Activated T-cell treated with anti-CD3 and anti-CD28 coated beads, Interleukin-2, amount 50 U/mL, for 72 hours (primary cell): ENCODE measurements at places on chromosomes 12 and 14. TPM values are rescaled to one million over a fixed set of nuclear protein-coding genes. Genes with fewer than 3 reads are reported as not detected.

MED13L gene
- 72.8 TPM for total RNA-seq

DNA sequence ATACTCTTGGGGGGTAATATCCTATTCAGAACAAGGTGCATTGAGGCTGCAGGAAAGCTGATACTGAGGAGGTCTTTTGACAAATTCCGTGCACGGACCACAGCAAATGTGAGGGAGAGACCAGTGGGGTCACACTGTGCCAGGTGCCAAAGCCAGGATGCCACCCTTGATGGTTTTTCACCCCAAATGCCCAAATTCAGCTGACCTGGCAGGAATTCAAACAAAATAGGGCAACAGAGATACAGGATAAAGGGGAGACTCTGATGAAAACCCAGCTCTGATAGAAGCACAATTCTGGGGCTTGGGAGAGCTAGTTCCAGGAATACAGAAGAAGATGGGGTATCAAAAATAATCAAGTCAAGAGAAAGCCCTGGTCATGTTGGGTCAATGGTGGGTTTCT, 55.3 kb downstream of the SLC8A3 start:
- no peak for DNase-seq

CCDC38 gene
- total RNA-seq, result 0.34 TPM

TAS2R42 gene
- total RNA-seq, result not detected

DNA sequence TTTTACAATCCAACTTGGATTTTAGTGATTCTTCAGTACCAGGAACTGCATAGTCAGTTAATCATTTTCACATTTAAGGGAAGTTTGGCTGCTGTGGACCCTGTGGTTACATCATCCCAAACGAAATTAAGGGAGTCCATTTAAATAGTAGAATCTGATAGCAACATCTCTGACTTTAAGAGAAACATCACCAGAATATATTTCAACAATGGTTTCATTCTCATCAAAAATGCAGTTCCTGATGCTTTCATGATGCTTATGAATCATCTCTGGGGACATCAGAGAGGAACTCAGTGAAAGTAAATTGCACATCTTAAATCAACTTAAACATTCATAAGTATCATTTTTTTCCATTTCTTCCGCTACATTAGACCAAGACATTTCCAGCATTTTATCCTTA, 1170.7 kb downstream of the FSCB start:
- DNase-seq, result no peak

GRCh38 chr14:100652744-100653143, 65.5 kb upstream of the BEGAIN start:
- no peak for DNase-seq

DNA sequence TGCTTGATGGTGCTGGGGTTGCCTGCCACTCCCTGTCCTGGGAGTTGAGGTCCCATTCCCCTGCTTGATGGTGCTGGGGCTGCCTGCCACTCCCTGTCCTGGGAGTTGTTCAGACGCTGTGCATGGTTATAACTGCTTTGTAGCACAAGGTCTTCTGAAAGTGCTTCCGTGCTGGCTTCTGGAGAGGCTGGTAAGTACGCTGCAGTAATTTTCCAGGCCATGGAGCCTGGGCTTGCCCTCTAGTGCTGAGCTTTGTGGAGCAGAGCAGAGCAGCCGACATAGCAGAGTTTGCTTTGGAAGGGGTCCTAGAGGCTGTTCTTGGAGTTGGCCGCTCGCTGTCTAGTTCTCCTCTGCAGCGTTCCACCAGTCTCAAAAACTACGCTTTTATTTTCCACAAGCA, 6.3 kb downstream of the B4GALNT3 start:
- no peak for DNase-seq

GRCh38 chr14:93544212-93544611, 113.5 kb downstream of the UNC79 start:
- no peak for DNase-seq

RPGRIP1 gene
- total RNA-seq, result not detected

ARHGDIB gene
- 450 TPM for total RNA-seq

DNA sequence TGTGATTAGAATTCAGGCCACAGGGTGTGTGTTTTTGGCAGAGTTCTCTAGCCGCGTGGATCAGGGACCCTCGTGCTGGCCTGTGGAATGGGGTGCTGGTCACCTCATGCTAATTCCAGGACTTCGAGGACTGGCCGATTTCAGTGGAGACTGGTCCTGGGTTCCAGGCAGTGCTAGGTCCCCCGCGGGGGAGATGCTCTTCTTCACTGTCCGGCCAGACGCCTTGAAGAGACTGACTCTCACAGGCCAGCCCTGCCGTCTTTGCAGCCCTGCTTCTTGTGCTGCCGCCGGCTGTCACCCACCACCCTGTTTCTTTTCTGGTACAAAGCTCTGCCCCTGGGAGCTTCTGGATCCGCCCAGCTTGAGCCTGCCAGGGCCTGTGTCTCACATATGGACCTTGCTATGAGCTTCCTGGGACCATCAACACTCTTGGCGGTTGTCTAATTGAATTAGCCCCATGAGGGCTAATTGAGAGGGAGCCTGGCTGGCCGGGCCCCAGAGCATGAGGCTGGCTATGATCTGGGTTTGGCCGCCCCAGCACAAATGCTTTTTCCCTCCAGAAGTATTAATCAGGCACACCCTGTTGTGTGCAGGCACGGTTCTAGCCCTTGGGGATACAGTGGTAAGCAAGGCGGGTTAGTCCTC, 8.2 kb downstream of the MLXIP start:
- DNase-seq, result no peak

DNA sequence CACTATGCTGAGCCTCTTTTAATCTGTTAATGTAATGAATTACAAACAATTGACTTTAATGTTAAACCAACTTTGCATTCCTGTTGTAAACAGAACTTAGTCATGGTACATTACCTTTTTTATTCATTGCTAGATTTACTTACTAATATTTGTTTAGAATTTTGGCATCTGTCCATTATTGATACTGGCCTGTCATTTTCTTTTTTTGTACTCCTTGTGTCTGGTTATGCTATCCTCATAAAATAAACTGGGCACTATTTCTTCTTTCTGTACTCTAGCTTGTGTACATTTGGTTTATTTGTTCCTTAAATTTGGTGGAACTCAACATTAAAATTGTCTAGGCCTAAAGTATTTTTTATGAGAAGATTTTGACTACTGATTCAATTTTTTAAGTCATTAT, 32.1 kb downstream of the SPATA7 start:
- no peak for DNase-seq

GRCh38 chr12:122203301-122204166, at the start of gene B3GNT4:
B3GNT4 (plus strand) TSS chr12:122203709; CDS start chr12:122204619, 910 bp downstream.
- DNase-seq, result peak; percentile 71

DNA sequence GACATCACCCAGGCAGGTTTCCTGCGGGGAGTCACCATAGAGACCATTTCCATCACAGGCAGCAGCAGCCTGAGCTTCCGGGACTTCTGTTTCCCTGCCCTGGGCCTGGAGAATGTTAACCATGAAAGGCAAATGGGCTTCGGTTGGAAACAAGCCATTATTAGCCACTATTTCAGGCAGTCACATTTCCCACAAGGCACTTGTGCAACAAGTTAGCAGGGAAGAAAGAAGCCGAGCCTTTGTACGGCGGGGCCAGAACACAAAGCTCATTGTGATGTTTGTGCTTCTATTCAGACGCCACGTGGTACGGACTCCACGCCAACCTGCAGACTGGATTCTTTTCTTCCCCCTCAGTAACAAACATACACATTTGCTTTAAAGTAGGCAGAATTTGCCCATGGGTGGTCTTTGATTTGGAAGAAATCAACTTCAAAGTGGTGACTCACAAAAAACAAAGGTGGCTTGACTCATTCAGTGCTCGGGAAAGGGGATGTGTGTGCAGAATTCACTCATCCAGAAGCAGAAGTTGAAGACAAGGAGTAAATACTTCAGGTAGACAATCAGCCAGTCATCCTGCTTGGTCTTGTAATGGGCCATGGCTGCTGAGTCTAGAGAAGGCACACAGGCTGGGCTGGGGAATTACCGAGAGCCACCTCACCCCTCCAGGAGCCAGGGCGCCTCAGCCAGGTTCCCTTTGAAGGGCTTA, 154.2 kb upstream of the PRMT8 start:
- DNase-seq, result no peak

DNA sequence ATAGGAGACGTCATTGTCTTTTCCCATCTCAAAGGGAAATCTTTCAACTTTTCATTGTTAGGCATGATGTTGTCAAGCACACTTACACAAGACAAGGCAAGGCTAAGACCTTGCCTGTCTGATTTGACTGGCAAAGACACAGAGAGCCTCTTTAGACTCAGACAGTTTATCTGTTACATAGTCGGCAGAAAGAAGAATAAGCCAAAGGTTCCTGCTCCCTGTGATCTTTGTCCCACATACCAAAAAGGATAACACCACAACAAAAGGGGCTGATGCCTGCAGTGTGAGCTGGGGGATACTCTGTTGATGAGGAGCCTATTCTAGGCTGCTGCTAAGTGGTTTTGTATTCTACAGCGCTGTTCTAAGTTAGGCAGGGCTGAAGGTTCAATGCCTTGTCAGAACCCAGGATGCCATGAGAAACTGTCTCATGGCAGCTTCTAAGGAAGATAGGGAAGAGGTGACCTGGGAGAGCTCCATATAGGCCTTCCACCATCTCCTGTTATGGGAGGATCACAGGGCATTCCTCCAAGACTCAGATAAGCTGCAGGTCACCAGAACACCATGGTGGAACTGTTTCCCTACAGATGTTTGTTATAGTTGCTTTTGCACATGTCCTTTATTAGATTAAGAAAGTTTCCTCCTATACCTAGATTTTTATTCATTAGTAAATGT, 12.7 kb downstream of the ERC1 start:
- DNase-seq, result no peak

SCNN1A gene
- 0.29 TPM for total RNA-seq

STAT2 gene
- total RNA-seq, result 121 TPM

- no peak for DNase-seq
Measured at GRCh38 chr12:19771858-19772257, 332.6 kb downstream of the AEBP2 start.

GRCh38 chr12:60035835-60036234, 440.0 kb downstream of the SLC16A7 start:
- no peak for DNase-seq

- no peak for DNase-seq
Measured at GRCh38 chr14:42229976-42230375, 623.3 kb downstream of the LRFN5 start.

KCTD10 gene
- total RNA-seq, result 47.8 TPM

DNA sequence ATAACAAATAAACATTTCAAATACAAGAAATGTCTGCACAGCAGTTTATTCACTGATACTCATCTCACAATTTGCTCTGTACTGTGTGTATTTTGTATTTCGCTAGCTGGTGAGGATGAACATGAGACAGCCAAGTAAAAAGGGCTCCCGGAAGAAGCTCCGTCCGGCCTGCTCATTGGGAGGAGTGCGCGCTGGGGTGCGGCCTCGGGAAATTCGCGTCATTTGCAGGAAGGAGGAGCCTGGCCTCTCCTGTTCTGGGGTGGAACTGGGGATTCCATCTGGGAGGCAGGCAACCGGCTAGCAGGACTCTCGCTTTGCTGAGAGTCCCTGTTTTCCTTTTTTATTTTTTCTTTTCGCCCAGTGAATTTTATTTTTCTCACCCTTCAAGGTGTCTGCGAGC, 368.4 kb upstream of the TMEM132C start:
- DNase-seq, result no peak

SYNDIG1L gene
- total RNA-seq, result not detected

DNA sequence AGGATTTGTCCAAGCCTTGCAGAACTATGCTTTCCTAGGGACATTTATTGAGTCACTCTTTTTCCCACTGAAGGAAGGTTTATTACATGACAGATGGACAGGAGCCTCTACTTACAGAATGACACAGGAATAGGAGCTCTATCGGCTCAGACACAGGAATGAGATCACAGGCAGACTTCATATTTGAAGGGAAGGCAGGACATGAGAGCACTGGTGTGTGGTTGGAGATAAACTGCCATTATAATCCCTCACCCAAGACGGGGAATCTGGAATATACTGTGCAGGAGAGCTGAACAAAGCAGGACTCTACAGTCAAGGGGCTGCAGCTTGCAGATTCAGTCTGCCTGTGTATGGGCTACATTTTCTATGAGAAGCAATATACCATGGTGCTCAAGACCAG, 26.8 kb upstream of the IL22 start:
- no peak for DNase-seq

DNA sequence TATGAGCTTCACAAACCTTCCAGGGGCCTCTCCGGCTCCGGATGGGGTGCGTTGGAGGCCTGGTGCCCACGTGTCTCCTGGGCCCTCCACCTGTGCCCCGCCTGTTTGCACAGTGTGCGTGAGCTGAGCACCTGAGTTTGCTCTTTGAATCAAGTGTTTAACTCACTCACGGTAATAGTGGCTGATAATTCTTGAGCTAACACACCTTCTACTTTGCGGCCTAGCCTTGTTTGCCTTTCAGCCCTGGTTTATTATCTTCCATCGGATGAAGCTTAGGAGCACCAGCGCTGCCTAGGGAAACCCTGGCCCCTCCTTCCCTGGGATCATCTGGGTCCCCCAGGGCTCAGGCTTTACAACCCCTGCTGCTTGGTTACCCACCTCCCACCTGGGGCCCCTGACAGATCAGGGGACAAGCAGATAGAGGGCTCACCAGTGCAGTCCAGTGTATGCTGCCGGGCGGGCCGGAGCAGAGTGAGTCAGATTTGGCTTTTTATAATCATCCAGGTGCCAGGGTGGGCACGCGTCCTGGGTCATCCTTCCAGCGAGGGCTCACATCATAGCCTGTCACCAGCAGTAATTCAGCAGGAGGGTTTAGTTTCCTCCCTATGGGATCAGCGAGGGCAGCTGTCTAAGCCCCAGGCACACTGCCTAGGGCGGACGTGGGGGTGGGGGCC, 62.8 kb upstream of the RFLNA start:
- no peak for DNase-seq

- no peak for DNase-seq
Measured at GRCh38 chr14:94876306-94876705, 106.4 kb upstream of the GSC start.

- DNase-seq, result no peak
Measured at GRCh38 chr12:14779834-14780233, 23.4 kb downstream of the WBP11 start.

DNA sequence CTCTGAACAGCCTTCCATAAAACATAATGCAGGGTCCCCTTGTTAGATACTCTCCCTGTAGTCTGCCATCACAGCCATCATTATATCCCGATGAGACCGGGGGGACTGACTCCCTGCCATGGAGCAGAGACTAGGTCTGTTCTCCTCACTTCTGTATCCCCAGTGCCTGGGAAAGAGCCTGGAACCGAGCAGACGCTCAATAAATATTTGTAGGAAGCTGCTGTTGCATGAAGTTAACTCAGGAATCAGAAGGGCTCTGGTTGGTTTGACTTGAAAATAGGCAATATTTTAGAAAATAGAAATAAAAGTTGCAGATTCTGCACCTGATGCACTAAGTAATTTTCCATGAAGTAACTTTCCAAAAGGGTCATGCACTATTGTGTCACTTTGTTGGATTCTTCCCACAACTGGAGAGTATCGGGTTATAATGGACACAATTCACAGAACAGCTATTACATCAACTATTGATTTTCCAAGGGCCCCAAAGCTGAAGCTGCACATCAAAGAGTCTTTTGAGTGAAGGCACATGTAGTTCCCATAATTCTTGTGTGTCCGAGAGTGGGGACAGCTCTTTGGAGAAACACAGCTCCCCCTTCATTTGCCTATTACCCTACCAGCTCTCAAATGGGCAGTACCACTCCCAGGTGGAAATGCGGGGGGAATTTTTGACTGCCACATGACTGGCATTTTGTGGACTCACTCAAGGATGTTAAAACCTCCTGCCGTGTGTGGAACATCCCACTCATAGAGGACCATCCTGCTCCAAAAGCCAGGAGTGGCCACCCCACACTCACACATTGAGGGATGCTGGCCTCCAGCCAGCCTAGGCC, 18.8 kb downstream of the CLMN start:
- DNase-seq, result no peak
